Gastroesophageal sphincter (tissue), 4 donors: ENCODE measurements at places on chromosomes 11 and 22. TPM values are rescaled to one million over a fixed set of nuclear protein-coding genes. Genes with fewer than 3 reads are reported as not detected.

The TMEM126A gene
- 33.9 TPM for total RNA-seq

DNA sequence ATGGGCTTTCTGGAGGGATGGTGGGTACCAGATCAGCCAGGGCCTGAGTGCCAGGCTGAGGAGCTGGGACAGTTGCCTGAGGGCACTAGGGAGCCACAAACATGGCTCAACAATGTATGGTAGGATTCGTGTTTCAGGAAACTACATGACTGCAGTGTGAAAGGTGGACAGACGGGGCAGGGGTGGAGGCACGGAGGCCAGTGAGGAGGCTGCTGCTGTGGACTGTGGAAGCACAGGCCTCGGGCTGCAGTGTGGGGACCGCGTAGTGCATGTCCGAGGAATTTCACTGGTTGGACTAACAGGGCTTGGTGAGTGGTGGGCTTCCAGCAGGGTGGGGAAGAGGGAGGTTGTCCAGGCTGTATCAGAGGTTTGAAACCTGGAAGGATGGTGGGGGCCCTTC is 7.8 kb downstream of the P2RY2 start:
- ATAC-seq: no peak

DNA sequence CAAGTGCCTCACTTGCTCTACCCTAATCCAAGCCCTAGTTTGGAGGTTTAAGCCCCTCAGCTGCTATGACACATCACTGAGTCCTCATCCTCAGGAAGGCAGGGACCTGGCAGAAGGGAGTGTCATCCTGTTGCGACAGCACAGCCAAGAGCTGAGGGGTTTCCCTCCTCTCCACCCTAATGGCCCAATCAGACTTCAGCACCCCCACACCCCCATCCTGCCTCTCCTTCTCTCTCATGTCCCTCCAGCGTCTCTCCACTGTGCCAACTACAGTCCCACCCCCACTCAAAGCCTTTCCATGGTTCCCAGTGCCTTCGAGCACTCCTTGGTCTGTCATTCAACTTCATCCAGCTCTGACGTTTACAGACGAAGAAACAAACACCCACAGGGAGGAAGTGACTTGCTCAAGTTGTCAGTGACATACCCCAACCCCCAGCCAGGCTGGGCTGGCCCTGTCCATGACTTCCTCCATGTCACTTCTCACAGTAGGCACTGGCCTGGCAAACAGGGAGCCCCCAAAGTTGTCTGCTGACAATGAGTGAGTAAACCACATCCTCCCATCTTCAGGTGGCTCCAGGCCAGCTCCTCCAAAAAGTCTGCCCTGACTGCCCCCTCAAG is 15.6 kb downstream of the ARAP1 start:
- peak; percentile 37 for ATAC-seq

DNA sequence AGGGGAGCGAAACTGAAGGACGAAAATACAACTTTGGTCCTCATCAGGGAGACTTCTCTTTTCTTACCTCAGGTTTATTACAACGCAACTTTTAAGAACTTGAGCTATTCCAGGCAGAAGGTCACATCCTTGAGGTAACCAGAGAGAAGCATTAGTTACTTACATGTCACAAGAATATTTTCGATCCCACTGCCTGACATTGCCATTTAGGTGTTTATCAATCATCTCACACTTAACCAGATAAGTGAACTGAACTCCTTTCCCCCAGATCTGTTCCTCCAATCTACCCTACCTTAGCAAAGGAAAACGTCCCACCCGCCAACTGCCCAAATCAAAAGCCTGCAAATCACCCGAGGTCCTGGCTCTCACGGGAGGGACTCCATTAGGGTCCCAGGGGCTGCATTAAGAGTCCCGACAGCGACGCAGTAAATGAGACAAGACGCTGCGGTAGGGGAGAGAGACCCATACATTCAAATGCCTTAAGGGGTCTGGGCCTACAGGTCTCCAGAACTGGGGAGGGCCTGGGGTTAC is 734 bp downstream of the ZNF280B start:
- ATAC-seq: no peak

DNA sequence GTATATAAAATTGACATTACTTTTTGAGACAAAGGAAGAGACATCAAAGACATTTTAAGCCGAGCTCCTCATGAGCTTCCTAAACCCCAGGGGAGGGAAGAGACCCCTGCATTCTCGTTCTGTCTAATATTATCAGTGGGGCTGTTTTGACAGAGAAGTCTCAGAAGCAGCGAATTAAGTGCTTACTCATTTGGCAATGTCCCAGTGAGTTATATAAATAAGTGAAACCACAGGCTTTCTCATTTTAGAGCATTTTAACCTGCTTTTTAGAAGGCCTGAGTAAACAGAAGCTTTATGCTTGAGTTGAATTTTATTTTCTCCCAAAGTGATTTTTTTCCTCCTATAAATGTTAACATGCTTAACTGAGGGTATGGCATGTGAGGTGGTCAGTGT is 23.2 kb upstream of the C1QTNF4 start:
- ATAC-seq: no peak

DNA sequence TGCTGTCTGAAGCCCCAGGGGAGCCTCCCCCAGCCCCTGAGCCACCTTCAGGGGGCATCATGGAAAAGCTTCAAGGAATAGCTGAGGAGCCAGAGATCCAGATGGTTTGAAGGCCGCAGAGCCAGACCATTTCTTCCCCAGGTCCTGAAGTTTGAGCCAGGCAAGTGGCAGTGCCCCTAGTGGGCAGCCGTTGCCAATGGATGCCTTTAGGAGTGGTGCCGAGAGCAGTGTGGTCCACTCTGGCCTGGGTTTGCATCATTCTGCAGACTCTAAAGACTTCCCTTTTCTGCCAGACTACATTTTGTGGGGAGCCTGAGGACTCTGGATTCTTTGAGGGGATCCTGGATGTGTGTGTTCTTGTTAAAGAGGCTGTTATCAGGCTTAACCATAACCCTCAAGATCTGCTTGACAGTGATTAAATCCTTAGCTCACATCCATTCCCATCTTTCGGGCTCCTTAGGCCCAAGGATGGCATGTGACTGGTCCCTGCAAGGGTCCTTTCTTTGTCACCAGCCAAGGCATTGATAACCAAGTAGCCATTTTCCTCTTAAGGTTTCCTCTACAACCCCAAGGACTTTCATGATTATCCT is 13.1 kb downstream of the HINFP start:
- no peak for ATAC-seq

- ATAC-seq: peak; percentile 62
Measured at GRCh38 chr11:914747-915501, 4.3 kb upstream of the CHID1 start.

DNA sequence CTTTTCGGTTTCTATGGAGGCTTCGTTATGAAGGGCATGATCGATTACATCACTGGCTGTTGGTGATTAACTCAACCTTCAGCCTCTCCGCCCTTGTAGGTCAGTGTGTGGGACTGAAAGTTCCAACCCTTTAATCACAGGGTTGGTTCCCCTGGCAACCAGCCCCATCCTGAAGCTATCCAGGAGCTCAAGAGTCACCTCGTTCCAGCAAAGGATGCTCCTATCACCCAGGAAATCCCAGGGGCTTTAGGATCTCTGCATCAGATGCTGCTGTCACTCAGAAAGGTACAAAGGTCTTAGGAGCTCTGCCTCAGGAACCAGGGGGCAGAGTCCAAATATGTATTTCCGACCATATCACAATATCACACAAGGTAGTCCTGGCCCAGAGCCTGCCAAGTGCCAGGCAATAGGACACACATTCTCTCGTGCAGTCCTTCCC is 123.5 kb upstream of the PARVA start:
- no peak for ATAC-seq

The CLTCL1 gene
- total RNA-seq: 11.7 TPM

The OR52E8 gene
- not detected for total RNA-seq

The LGALS12 gene
- total RNA-seq: not detected

The MMP11 gene
- total RNA-seq: 2.3 TPM

- no peak for ATAC-seq
Measured at GRCh38 chr22:31575190-31575589, 78.9 kb downstream of the SFI1 start.

DNA sequence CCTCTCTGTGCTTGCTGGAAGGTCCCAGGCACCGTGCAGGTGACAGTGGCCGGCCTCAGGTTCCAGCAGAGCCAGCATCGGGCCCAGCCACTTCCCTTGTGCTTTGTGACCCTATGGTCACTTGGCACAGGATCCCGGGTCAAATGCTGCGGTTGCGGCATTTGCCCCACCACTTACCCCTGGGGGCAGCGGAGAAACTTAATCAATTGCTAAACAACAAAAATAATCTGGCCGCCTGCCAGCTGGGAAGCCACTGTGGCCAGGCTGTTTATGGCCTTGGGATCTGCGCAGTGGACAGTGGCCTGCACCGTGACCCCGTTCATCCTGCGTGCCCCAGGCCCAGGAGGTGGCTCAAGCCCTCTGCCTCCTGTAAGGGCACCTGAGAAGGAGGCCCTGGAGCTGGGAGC is 65.0 kb downstream of the LRP5 start:
- ATAC-seq: no peak

GRCh38 chr22:24230911-24231656 is 13.8 kb downstream of the GGT5 start:
- no peak for ATAC-seq
